Skeletal muscle cell (primary cell): ENCODE measurements at places on chromosomes 7 and 10.
A peak's percentile ranks its signal among the peaks of the same experiment; 100 is the strongest.

- no peak for DNase-seq
These were observed 209.3 kb upstream of the KMT2E start for GRCh38 chr7:104804696-104805095.

DNA sequence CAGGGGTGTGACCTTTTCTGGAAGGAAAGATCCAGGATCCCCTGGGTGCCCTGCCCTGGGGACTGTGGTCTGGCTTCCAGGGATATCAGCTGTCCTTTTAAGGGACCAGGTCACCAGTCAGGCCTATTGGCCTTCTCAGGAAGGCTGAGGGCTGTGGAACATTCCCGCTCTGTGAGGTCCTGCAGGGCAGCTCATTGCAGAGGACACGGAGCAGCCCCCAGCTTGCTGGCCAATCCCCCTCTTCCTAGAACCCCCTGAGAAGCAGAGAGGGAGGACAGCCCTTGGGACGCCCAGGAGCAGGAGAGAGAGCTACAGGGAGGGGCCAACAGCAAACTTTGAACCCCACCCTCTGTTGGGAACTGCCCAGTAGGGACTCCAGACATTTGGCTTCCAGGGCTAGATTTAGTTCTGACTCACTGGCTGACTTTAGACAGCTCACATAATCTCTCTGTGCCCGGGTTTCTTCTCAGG lies 67.9 kb upstream of the COL13A1 start:
- no peak for DNase-seq

GRCh38 chr7:69756235-69756634 lies 158.0 kb downstream of the AUTS2 start:
- no peak for DNase-seq

DNA sequence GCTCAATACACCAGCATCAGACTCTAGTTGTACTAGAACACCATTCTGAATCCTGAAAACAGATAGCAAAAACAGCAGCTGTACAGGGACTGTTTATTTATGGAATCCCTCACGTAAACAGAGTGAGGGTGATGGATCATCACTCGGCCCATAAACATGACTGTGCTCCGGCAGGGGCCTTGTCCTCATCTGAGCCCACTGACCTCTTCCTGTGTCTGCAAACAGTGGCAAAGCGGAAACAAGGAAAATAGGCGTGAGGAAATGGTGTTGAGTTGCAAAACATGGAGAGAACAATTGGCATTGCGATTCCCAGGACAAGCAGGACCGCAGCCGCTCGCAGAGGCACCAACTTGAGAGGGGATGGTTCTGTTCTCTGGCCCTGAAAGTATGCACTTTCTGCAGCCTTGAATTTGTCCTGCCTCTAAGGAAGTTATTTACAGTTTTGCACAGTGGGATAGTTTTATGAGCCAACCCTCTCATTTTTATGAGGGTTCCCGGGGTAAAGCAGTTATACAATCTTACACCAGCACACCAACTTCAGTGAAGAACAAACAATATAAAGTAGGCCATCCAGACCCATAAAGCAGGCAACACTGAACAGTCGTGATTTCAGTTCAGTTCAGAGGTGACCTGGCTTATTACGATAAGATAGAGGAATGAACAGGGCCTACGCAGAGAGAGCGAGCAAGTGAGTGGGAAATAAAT lies 248.0 kb upstream of the FZD8 start:
- no peak for DNase-seq

GRCh38 chr7:134996097-134996550 lies 9.8 kb downstream of the AGBL3 start:
- DNase-seq, result peak; percentile 47

DNA sequence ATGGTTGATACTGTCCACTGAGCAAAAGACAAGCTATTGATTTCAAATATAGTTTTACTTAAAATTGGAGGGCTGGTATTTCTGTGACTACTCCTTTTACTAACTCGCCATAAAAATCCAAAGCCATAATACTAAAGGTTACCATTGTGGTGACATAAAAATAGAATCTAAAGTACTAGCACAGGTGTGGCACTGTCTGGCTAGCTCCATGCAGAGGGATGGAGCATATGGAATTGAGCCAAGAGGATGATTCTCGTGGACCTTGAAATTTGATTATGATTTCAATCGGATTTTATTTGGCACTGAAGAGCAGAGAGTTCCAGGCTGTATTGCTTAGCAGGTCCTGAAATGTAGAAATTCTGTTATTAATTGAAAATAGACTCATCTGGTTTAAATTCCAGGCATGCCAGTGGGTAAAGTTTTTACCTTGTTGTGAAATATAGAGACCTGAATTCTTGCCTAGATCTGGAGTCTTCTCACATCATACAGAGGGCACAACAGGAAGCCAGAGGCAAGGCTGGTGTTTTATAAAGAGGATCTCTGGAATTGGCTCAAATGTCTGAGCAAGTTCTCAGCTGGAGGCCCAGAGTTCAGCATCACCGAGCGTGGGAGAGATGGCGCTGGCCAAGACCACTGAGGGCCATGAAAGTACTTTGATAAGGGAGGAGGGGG lies 29.9 kb upstream of the DLD start:
- no peak for DNase-seq

DNA sequence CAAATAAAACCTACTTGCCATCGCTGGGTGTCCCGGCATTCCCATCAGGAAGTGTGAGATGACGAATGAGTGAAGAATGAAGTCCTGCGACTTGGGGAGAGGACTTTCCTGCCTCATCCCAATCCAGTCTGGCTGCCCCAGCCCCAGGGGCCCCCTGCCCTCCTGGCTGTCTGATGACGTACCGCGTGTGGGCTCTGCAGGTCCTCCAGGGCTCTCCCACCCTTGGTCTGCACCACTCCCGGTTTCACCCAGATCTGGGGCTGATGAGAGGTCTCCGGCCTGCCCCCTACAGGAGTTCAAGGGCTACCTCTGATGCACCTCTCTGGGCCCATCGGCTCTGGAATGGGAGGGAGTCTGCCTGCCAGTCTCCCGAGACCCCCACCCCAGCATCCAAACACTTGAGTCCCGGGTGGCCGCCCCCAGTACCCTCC lies 9.8 kb downstream of the ATP6V1F start:
- no peak for DNase-seq

DNA sequence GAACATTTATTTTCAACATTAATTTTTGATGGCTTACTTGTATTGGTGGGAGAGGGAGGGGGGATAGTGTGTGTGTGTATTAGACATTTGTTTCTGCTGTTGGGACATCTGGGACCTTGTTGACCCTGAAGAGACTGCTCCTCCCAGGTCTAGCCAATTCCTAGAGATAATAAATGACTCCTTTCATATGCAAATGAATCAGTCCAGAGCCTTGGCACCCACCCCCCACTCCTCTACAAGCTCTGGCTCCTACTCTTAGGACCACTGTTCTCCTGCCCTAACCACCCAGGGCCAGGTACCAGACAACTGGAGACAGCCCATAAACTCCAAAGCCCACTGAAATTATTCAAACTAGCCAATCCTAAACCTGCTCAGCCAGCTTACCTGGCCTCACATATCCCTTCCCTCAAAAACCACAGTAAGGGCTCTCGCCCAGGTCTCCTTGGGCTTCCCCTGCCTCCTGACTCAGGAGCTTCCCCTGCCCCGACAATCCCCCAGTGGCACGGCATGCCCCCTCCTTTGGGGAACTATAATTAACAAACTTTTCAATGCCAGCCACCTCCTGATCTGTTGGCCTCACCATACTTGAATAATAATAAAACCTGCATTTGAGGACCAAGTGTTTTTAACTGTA lies 233.3 kb downstream of the ELMO1 start:
- no peak for DNase-seq

- DNase-seq, result no peak
These were observed 78.4 kb downstream of the NRG3 start for GRCh38 chr10:81953420-81953819.

DNA sequence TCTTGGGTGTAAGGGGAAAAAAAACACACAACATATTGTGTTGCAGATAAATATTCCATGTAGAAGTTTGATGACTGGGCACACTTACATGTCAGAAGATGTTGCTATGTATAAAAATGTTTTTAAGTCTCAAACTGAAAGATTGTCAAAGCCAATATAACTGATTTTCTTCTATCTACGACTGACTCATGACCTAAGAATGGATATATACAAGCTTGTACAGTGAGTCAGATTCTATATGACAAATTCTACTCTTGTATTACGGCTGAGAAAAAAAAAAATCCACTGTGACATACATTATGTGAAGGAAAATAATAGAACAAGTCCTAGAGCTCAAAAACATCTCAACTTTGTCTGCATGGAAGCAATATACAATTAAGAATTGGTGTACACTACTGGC lies 343.0 kb upstream of the PCDH15 start:
- DNase-seq, result no peak

DNA sequence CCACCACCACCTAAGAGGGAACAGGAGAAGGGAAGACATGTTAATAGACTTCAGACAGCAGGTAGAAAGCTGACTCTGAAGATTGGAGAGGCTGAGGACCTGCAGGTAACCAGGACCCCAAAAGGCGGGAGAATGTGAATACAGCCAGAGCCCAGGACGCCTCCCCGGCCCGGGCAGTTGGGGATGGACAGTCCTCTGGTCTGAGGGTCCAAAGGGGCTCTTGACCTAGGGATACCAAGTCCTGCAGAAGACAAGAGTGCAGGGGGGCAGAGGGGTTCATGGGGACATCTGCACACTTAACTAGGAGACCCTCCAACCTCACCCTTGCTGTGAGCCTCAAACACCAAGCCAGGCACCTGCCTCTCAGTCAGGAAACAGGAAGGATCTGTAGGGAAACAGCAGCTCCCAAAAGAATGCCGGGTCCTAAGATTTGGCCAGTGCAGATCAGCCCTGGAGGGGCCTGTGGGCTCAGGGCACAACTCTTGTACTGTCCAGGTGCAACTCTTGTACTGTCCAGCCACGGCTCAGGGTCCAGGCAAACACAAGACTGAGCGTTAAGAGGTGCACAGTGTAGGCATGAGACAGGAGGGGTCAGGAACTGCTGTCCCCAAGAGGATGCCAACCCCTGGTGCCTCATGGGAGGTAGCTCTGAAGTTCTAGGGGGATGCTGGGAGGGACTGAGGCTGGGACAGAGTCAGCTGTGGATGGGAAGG lies 2.3 kb upstream of the STK32C start:
- DNase-seq, result no peak

- no peak for DNase-seq
These were observed 405.0 kb upstream of the ZMIZ1 start for GRCh38 chr10:78663721-78664120.

DNA sequence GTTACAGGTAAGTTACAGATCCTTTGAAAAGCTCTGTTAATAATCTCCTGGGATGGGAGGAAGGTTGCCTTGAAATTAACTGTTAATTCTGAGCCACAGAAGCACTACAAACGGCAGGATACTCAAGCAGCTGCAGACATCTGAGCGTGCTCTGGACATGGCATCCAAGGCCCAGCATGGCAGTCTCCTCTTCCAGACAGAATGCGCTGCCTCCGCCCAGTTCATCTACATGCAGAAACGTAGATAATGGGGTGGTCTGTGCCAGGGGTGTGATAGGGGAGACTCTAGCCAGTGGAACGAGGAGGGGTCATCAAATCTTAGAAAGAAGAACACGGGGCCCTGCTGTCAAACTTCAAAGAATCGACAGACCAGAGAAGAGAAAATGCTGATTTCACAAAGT lies 13.8 kb downstream of the VIPR2 start:
- DNase-seq, result no peak

DNA sequence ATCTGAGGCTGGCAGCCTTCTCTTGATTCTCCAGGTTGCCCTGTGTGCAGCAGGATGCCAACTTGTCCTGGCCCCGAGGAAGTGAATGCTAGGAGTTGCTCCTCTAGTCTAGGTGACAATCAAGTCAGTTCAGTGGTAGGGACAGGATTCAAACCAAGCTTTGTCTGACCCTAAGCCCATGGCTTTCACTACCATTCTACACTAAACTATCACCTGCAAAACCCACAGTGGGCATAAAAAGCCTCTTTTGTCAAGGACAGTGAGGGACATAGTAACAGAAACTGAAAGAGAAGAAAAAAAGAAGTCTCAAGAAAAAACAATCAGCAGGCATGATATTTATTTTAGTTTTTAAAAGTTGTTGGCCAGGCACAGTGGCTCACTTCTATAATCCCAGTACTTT lies 33.5 kb downstream of the KCNMA1 start:
- DNase-seq, result no peak

DNA sequence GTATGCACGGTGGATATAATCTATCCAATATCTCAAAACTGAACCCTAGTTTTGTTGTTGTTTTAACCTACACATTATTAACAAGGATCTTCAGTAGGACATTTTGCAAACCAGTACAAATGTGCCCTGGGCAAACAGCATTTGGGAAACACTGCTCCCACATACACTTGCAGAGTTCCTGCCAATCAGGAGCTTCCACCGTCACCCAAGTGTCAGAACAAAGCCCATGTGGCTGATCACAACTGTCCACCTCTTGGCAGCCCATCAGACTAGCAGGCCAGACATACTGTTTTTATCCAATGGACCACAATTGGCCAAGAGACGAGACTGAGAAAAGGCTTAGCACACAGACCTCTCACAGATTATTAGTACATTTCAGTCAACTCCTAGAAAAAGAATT lies 200.4 kb downstream of the FAM107B start:
- DNase-seq, result no peak

GRCh38 chr7:1703441-1703840 lies 33.4 kb downstream of the ELFN1 start:
- DNase-seq, result no peak

DNA sequence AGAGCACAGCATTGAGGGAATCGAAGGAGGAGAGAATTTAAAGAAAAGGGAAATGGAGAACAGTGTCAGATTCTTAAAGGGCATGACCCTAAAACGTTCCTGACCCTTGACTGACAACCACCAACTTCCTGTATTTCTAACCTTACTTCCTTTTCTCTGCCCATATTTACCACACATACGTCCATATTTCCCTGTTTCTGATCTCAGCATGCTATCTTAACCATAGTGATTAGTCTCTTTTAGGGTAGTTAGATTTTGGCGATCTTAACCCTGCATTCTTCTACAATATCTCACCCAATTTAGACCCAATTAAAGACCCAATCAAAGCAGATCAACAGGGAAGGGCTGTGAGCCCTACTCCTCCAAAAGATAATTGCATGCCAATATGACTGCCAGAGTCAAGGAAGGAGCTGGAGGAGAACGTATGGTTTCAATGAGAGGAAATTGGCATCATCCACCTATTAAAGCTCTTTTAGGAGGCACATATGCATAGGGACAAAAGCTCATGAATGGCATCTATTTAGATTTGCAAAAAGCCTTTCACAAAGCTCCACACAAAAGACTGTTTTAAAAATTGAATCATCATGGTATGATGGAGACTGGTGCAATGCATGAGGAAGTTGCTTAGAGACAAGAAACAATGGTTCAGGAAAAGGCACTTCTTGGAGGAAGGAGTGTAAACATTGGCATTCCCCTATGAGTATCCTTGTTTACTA lies 49.0 kb upstream of the ARHGAP12 start:
- no peak for DNase-seq
